ENCODE measurements at places on chromosomes 11 and 22.
A peak's percentile ranks its signal among the peaks of the same experiment; 100 is the strongest.

- DNase-seq, result no peak
Observed at GRCh38 chr11:10139656-10140055, 154.4 kb downstream of the SBF2 start.

GRCh38 chr11:60871378-60872061, 4.2 kb downstream of the ZP1 start:
- peak; percentile 11 for DNase-seq

GRCh38 chr11:2804701-2805387, 80.7 kb downstream of the CDKN1C start:
- no peak for DNase-seq

DNA sequence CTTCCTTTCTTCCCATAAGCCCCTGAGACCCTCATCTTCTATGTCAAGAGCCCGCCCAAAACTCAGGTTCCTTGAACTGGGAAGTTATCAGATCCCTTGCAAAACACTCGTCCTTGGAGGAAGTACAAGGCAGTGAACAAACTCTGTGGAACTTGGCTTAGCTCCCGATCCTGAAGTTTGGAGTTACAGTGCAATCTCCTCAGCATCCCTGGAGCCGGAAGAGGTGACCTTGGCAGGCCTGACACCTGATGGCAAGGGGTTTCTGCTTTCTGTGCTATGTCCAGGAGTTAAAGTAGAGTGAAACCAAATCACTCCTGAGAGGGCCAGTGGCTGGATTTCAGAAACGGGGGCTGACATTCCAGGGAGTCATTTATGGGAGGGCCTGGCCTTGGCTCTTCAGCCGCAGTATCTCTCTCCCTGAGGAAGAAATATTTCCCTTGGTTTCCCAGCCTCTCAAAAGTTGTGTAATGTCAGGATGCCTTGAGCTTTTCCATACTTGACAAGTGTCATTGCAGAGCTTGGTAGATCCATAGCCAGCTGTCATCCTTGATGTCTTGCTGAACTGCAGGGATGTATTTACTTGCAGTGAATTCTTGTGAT, 1.9 kb upstream of the GRAMD1B start:
- no peak for DNase-seq

- DNase-seq, result no peak
Observed at GRCh38 chr11:38153985-38154384, 1555.9 kb upstream of the RAG2 start.

- DNase-seq, result no peak
Observed at GRCh38 chr11:73439002-73439843, 63.0 kb downstream of the RELT start.

- no peak for DNase-seq
Observed at GRCh38 chr22:45328822-45329529, 19.2 kb downstream of the FAM118A start.

GRCh38 chr11:62123669-62124185, at the start of gene INCENP:
INCENP (plus strand) TSS chr11:62124011; CDS start chr11:62128162, 4,151 bp downstream.
- DNase-seq, result peak; percentile 97
